ENCODE measurements at places on chromosomes 13 and 19.

DNA sequence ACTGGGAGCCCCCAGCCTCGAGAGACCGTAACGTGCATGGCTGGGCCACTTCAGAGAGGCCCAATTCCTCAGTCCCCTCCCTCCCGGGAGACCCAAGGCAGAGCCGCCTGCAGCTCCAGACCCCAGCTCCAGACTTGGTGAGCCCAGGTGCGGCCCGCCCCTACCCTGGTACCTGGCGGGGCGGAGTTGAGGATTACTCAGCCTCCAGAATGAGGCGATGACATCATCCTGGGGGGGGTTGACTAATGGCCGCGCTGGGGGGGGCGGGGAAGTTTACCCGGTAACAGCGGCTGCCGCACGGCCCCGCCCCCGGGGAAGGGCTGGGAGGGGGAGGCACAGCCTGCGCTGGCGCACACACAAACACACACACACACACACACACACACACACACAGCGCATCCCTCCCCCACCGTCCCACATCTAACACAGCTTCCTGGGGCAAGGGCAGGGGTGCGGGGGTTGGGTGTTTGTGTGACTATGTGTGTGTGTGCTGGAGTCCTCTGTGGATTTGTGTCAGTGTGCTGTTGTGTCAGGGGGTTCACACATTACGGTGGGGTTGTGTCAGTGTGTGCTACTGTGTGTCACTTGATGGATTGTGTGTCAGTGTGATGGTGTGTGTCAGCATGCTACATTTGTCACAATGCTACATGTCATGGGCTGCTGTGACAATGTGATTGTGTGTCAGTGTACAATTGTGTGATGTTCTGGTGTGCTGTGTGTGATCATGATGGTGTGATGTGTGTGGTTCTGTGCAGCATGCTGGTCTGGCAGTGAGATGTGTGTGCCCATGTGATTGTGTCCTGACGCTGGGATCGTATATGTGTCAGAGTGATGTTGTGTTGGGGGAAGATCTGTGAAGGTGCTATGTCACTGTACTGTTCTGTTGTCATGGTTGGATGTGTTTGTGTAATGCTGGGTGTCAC is 10.3 kb upstream of the BBC3 start:
- DNase-seq = no peak

GRCh38 chr13:113458253-113459065 is 5.2 kb upstream of the ADPRHL1 start:
- no peak for DNase-seq

DNA sequence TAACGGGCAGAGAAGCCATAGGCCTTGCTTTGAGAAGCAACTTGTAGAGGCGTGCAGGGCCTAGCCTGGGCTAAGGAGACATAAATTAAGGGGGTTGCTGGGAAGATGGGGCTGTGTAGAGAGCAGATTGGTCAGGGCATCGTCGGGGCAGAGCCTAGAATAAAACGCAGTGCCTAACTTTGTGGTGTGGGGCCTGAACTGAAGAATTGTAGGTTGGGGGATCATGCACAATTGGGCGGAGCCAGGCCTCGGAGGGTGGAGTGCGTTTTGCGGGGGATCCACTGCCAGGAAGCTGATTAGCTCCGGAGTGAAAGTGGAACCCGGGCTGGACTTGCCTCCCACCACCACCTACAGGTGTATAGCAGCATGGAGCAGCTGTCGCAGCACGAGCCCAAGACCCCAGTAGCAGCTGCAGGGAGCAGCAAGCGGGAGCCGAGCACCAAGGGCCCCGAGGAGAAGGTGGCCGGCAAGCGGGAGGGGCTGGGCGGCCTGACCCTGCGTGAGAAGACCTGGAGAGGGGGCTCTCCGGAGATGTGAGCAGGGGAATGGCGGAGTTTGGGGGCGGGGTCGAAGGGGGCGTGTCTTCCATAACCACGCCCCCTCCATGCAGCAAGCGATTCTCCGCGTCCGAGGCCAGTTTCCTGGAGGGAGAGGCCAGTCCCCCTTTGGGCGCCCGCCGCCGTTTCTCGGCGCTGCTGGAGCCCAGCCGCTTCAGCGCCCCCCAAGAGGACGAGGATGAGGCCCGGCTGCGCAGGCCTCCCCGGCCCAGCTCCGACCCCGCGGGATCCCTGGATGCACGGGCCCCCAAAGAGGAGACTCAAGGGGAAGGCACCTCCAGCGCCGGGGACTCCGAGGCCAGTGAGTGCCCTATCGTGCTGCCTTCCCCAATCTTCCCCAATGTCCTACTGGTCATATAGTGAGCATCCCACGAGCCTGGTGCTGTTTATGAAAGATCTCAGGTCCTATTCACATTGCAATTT is 13.8 kb downstream of the DNASE2 start:
- no peak for DNase-seq

DNA sequence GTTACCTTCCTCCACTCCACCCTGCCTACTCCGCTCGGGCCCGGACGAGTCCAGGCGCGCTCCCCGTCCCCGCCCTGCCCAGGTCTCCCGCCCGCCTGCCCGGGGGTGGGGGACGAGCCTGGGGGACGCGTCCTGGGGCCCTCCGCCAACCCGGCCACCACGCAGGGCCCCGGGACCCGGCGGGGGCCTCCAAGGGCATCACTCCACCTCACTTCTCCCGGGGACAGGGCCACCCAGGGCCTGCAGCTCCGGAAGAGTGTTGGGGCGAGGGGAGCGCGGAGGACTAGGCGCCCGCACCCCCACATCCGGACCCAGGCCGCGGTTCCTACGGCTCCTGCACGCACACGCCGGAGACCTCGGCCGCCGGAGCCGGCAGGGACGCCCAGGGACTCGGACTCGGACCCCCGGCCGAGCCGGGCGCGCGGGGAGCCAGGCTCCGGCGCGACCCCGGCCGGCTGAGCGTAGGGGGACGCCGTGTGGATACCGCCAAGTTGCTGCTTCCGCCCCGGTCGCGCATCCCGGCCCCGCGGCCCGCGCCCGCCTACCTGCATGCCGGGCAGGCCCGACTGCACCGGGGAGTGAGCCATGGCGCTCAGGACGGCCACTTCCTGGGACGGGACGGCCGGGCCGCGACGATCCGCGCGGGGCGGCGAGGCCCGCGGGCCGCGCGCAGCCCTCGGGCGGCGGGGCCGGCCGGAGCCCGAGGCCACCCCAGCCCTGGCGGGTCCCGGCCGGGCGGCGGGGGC is 534 bp downstream of the STK24 start:
- no peak for DNase-seq

DNA sequence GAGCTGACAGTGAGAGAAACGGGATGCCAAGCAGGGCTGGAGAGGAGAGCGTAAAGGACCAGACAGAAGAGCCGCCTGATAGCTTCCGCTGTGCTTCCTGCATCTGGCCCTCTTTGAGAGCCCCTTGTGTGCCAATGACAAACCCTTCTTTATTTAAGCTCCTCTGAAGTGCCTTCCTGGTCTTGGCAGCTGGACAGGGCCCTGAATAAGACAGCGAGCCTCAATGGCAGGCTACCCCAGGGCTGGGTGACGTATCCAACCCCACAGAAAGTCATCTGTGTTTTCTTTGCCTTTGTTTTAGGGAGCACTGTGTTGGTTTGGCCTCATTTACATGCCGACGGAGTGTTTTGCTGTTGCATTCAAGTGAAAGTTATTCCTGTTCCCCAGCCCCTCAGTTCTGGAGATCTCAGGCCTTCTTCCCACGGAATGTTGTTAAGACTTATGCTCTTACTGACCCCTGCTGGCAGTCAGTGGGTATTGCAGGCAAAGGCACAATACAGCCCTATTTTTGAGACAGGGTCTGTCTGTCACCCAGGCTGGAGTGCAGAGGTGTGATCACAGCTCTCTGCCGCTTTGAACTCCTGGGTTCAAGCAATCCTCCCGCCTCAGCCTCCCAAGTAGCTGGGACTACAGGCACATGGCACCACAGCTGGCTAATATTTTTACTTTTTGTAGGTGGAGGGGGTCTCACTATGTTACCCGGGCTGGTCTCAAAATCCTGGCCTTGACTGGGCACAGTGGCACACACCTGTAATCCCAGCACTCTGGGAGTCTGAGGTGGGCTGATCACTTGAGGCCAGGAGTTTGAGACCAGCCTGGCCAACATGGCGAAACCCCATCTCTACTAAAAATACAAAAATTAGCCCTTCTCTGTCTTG is 16.8 kb downstream of the CCL25 start:
- no peak for DNase-seq

DNA sequence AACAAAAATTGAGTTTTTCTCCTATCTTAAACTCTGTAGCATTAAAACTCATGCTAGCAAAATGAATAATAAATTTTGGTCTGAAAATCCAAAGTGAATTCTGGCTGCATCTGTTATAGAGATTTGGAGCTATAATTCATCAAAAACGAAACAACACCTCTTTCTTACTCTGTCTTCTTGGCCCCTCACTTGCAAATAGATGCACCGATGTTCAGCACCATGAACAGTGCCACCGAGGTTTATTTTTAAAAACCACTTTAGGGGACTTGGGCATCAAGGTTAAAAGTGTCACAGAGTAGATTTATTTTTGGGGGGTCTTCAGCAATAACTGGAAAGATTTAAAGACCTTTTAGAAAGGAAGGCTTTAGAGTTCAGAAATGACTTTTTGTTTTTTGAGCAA is 26.1 kb upstream of the EID2 start:
- no peak for DNase-seq

Data from SW 1271 (cell line).